ENCODE measurements at places on chromosomes 3 and 15.

DNA sequence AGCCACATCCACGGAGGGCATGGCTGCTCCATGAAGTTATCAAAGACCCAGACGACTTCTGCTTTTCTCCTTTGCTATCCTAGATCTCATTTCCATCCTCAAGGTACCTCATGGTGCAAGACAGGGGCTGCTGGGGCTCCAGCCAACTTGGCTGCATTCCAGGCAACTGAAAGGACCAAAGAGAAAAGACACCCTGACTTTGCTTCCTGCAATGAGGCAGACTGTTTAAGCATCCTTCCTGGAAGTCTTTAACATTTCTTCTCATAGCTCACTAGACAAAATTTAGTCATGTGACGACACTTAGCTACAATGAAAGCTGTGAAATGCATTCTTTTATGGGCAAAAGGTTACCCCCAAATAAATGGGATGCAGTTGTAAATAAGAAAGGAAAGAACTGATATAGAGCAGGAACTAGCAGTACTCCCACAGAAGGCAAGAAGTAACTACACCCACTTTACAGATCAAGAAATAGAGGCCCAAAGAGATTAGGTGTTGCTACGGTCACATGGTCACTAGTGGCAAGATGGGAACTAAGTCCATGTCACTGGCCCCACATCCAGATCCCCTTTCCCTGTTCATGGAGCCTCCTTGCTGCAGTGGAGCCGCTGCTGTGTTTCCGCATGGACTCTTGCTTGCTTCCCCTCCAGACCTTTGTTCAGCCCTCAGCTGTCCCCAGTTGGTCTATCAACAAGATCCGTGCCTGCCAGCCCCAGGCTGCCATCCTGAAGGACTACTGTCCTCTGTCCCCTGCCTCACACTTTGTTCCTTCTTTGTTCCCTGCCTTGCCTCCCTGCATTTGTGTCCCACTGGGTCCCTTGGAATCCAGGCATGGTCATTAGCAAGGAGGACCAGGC, 107.0 kb downstream of the XXYLT1 start:
- DNase-seq = no peak

DNA sequence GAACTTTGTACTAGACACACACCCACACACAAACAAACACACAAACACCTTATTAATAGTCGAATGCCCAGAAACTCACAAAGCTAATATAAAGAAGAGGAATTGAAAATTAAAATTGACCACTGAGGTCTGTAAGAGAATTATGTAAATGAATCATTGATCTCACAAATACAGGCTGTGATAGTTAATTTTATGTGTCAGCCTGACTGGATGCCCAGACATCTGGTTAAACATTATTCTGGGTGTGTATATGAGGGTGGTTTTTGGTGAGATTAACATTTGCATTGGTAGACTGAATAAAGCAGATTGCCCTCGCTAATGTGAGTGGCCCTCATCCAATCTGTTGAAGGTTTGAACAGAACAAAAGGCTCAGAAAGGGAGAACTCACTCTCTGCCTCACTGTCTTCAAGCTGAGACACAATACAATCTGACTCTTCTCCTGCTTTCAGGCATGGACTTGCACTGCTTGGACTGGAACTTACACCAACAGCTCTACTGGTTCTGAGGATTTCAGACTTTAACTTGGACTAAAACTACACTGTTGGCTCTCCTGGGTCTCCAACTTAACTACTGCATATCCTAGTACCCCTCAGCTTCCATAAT, 199.4 kb upstream of the TTC14 start:
- DNase-seq = no peak

GRCh38 chr3:150069633-150070032, 98.9 kb upstream of the PFN2 start:
- no peak for DNase-seq

DNA sequence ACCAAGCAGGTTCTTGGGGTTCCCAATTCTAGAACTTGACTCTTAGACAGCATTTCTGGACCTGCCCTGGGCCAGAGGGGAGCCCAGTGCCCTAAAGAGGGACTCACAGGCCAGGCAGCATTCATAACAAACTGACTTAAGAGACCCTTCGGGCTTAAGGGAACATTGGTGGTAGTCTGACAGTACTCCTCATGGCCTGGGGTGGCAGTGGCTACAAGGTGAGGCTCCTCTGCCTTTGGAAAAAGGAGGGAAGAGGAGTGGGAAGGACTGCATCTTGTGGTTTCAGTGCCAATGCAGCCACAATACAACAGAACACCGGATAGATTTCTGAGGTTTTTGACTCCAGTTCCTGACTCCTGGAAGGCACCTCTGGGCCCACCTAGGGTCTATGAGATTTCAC, 172.2 kb upstream of the STRIT1 start:
- DNase-seq = no peak

DNA sequence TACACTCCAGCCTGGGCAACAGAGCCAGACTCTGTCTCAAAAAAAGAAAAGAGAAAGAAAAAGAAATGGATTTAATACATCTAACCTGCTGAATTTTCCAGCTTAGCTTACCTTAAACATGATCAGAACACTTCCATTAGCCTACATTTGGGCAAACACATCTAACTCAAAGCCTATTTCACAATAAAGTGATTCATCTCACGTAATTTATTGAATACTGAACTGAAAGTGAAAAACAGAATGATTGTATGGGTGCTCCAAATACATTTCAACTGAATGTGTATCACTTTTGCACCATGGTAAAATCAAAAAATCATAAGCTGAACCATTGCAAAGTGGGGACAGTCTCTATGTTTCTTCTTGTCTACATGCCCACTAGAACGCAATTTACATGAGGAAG, 9.0 kb downstream of the PIK3R4 start:
- no peak for DNase-seq

DNA sequence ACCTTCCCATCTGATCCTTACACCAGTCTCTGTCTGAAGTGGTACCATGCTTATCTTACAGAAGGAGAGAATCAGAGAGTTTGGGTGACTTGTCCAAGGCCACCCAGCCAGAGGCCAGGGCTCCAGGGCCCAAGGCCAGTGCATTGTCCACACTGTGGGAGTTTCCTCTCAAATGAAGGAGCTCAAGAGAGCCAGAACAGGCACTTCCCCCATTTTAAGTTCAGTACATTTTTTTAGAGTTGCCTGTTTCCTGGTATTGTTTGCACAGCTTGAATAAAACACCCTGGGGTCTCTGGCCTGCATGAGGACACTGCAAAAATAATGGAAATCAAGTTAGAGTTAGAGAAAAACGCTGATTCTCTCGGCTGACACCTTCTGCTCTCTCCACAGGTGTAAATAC, 284.0 kb downstream of the SQOR start:
- no peak for DNase-seq

DNA sequence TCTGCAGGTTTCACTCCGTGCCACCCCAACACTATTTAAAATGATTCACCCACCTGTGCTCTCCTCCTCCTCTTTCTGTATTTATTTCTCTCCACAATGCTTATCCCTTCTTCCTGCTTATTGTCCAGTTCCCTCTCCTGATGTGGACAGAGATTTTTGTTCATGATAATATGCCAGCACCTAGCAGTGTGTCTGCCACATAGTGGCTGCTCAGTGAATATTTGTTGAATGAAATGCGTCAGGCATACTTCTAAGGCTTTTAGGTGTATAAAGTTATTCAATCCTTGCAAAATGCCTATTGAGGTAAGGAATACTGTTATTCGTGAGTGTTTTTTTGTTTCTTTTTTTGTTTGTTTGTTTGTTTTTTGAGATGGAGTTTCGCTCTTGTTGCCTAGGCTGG, 67.5 kb upstream of the MME start:
- no peak for DNase-seq

DNA sequence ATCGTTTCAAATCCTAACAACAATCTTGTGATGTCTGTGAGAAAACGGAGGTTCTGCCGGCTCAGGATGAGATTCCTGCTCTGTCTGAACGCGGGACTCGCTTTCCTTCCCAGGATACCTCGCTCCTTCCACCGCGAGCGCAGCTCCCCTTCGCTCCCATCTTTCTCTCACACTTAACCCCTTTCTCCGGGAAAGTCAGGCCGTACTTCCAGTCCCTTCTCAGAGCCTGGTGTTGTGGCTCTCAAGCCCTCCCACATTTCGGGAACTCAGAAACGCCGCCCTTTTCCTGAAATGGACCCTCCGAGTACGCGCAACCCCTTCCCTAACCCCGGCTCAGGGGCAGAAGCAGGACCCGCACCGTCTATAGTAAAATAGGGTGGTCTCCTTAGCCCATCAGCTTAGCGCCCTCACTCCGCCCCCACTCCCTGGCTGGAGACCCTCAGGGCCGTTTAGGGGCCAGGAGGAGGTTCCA, 378 bp upstream of the FEM1B start:
- no peak for DNase-seq

DNA sequence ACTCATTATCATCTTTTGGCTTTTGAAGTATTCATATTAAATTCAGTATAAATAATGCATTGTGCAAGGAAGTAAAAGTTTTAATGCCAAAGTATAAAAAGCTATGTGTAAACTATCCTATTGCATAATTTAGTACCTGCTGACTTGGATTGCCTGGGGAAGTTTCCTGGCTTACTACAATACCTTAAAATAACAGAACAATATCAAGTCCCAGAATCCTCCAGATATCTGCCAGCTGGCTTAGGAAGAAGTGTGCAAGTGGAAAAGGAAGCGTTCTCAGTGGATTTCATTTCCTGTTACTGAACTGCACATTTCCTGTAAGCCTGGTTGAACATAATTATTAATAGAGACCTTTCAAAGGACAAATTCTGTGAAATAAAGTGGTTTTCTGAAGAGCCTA, 236.7 kb downstream of the ADAMTSL3 start:
- DNase-seq = no peak

DNA sequence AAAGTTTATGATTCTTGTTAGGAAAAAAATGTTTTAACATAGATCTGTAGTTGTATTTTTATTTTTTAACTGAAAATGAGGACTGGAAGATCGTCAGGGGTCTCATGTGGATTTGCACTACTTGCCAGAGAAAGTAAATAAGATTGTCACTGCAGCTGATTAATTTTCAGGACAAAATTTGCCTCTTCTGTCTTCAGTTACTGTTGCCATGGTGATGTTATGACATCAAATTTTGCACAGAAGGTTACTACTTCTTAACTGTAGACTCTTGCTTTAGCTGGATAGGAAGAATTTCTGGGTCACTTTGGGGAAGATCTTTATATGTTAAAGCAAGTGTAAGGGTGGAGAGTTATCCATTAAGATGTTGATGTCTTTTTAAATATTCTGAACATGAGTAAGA, 82.2 kb upstream of the WDR72 start:
- DNase-seq = no peak

DNA sequence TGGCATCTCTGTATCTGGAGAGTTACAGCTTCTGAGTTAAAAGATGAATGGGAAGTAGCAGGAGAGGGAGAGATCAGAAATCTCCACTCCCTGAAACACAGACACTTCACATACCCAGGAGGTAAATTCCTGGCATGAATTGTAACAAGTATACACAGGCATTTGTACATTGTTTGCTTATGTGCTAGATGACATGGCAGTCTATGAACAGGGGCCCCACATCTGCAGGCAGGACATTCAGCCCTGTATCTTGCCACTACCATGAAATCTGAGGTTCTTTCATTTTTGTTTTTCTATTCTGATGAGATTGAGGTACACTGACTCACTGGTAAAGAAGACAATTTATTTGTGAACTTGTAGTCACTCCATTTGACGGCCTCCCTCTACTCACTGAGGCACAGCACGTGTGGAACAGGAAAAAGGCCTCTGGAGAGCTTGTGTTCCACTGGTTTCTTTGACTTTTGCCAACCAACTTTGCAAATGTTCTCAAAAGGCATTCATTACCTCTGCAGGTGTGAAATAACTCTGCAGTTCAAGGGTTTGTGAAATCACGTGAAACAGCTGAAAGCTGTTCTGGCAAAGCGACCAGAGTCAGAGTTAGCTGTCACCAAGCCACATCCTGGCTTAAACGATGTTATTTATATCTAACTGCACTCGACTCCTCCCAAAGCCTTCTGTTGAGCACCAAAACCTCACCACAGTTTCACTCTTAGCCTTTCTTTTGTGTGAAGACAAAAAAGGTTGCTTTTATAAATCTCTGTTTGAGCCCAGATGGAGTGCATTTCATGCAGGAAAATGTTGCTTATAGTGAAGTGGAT, 401.3 kb upstream of the CFAP20DC start:
- DNase-seq = peak; percentile 50

- DNase-seq = no peak
These were observed 149.9 kb upstream of the LRTM1 start for GRCh38 chr3:55077726-55078125.

- no peak for DNase-seq
These were observed 66.0 kb upstream of the CMSS1 start for GRCh38 chr3:99751649-99752048.

DNA sequence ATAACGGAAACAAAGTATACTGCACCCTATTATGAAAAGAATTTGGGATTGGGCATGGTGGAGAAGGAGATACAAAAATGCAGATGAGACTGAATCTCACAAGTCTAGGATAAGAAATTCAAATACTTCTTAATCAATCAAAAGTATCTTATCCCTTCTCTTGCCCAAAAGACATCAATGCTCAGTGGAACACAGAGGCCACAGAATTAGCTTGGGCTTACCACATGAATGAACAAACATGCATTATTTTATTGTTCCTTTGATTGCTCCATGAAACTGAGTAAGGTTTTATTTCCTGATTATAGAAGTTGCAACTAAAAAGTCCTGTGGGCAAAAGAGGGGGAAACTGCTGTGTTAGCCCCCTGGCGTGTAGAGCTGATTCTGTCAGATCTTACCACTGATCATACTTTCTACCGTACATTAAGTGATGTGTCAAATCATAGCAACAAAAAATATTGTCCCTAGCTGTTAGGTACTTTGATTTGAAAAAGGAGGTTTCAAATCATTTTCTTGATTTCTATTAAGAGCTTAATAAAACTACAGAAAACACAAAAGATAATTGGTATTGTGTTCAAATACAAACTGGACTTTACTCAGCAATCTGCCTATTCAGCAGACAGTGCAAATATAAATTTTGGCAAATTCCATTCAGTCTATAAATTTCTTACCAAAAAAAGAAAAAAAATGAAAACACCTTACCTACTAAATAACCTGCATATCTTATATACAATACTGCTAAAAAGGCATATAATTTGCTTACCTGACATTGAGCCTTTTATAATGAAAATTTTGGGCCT, 7.9 kb upstream of the GASK1A start:
- no peak for DNase-seq

- DNase-seq = no peak
These were observed 64.9 kb downstream of the ABHD5 start for GRCh38 chr3:43755516-43756200.

- DNase-seq = no peak
These were observed 412.5 kb downstream of the SOX2 start for GRCh38 chr3:182124187-182124586.

DNA sequence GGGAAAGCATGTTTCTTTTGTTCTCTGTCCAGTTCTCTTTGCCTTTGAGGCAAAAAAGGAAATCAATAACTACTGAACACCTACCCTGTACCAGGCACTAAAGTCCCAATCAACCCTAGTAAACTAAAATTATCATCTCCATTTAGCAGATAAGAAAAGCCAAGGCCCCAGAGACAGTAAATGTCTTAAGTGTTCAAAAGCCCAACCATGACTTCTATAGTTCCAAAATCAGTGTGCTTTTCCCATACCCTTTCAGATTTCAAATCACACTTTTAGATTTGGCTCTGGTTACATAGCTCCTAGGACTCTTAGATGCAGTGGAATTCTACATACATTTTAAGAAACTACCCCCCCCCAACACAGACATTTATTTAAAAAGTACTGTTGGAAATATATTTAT, 63.5 kb downstream of the UACA start:
- DNase-seq = no peak

All from stimulated activated CD8-positive, alpha-beta memory T cell treated with anti-CD3 and anti-CD28 coated beads, Interleukin-4, amount 100 ng/mL, for 48 hours (primary cell).